ENCODE measurements at places on chromosomes 5 and 9.

- no peak for DNase-seq
Measured at GRCh38 chr5:386432-387341, 56.3 kb upstream of the EXOC3 start.

DNA sequence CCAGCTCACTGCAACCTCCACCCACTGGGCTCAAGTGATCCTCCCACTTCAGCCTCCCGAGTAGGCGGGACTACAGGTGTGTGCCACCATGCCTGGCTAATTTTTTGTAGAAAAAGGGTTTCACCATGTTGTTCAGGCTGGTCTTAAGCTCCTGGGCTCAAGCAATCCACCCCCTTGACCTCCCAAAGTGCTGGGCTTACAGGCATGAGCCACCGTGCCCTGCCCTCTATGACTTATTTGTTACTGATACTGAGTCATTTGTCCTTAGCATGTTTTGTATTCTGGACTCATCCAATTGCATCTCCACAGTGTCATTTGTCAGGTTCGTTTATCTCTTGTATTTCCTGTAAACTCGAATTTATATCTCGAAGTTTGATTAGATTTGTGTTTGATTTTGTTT lies 2.7 kb upstream of the ITK start:
- DNase-seq: no peak

DNA sequence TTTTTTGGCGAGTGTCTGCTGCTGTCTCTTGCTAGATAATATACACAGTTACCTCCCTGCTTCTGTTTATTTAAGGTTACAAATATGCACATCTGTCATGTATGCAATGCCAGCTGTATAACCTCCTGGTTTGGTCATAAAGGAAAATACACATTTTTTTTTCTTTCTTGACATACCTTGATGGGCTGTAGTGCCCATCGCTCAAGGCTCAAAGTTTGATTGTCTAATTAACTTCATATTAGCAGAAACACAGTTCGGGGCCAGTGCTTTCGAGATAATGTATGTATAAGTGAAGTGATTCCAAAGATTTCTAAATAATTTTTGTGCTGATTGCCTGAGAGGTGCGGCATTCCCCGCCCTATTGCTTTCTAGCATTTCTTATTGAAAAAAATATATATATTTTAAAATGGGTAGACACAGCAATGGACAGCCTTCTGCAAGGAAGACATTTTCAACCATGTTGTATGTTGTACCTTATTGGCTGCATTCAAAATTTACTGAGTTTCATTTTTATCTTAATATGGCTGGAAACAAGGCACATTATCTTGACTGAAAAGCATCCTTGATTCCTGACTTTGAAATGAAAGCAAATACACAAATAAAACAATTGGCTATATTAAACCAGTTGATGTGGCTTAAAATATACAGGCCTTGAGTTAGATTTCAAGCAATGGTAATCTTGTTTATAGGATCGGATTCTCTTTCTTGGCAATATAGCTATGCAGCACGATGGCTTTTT lies 206.2 kb downstream of the MEF2C start:
- no peak for DNase-seq

GRCh38 chr5:119269061-119269944 lies 86.5 kb upstream of the TNFAIP8 start:
- DNase-seq: peak; percentile 40

DNA sequence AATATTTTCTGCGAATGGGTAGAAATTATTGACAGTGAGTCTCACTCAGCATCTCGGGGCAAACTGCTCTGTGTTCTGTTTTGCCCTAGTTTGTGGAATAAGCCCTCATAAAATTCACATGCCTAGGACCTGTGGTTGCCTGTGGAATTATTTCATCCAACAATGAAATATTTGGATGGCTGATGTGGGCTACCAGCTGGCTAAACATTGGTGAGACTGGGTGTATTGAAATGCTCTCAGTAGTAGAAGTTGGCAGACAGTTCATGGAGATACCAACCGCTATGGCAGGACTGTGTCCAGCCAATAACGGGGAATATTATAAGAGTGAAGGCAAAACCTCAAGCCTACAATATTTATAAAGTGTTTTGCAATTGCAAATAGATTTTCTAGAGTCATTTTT lies 344.1 kb upstream of the RPS23 start:
- DNase-seq: no peak

GRCh38 chr9:115786321-115786720 lies 367.3 kb upstream of the PAPPA start:
- no peak for DNase-seq

DNA sequence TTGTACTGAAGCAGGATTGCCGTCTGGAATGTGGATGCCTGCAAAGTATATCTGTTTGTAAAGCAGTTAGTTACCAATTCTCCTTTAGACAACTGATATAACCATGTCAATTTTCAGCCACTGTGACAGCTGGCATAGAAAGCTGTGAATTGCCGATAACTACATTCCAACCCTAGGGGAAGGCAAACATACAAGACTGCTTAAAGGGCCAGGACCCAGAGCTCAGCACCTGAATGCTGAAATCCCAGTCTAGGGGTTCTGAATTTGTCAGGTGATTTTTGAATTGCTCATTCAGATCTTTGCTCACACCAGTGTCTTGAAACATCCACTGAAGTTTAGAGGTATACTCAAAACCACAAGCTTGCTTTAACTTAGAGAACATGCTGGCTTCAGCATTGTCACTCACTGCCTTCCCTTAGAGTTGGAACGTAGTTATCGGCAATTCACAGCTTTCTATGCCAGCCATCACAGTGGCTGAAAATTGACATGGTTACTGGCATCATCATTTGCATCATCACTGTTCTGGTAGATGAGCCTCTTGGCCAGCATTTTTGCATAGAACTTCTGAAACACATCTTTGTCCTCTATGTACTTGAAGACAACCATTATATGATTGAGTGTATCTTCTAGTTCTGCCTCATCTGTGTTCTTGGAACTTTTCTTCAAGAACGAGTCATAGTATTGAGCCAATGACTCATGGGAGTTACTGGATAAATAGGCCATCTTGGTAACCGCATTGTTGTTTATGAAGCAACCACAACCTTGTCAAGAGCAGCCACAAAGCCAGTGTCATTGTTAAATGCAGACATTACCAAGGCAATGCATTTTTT lies 82.1 kb downstream of the CCDC192 start:
- DNase-seq: no peak

DNA sequence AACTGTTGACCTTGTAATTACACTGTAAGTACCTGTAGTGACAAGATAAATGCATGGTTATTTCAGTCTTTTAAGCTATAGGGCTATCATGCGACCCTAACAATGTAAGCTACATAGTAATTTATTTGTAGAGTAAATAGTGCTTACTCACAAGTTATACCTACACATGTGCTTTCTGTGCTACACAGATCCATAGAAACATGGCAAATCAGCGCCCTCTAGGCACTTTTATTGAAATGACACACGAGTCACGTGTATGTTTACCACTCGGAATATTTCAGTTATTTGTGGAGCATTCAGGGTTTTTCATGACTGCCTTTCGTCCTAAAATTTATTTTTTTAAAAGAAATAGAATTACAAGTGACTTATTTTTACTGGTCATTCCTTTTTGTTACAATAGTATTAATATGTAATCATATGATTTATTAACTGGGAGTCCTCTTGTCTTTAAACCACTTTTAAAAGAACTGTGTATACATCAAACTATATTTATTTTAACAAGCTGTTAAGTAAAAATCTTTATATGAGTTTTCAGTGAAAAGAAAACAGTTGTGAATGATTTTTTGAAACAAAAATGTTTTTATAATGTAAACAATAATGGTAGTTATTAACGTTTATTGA lies 1242.3 kb upstream of the WWC1 start:
- DNase-seq: no peak

- no peak for DNase-seq
Measured at GRCh38 chr5:93924628-93925027, 183.2 kb upstream of the POU5F2 start.

DNA sequence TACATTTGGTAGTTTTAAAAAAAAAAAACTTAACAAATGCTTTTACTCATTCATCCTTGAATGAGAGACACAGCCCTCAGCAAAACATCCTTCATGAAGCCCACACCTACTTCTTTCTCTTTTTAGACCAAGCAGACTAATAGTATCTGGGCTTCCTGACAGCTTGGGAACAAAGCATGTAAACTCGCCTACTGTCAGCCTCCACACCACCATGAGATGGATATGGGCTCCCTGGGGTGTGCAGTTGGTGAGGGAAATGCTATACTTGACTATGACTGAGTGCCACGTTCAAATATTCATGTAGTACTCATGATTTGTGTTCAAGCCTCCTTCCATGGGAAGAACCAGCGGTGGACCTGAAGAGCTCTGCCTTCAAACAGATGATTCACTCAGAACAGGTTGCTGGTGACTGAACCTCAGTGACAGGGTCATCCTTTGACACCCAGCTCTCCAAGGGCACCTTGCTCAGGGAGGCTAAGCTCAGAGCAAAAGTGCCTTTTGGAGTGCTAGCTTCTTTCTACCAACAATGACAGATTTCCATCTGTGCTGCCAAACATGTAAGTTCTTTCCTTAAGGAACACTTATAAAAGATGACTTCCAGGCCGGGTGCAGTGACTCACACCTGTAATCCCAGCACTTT lies 36.8 kb downstream of the SLC22A5 start:
- no peak for DNase-seq

- no peak for DNase-seq
Measured at GRCh38 chr5:77607324-77607723, 31.2 kb downstream of the OTP start.

GRCh38 chr5:36337597-36337996 lies 35.9 kb upstream of the RANBP3L start:
- DNase-seq: no peak

DNA sequence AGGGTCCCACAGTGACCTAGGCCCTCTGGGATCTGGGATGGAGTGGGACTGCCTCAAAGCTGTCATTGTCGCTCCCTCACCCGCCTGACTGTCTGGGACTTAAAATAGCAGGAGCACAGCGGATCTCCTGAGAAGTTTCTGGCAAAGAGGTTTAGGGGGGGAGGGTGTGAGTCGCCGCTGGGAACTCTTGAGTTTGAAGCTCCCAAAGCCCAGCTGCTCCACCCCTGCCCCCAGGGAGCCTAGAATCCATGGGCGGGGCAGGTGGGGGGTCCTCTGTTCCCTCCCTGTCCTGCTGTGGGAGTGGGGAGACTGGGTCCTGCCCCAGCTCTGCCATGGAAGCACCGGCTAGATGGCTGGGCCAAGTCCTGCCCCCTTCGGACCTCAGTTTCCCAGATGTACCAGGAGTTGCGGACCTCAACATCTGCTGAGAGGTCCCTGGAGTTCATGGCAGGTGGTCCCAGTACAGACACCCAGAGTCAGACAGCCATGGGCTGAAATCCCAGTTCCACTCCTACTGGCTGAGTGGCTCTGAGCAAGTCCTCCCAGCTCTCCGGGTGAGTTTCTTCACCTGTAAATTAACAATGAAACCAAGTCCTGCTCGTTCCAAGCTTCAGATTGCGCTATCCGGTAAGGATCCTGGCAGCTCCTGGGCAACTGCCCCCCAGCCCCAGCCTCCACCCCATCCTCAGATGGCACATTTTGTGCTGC lies 985 bp upstream of the WDR38 start:
- no peak for DNase-seq

DNA sequence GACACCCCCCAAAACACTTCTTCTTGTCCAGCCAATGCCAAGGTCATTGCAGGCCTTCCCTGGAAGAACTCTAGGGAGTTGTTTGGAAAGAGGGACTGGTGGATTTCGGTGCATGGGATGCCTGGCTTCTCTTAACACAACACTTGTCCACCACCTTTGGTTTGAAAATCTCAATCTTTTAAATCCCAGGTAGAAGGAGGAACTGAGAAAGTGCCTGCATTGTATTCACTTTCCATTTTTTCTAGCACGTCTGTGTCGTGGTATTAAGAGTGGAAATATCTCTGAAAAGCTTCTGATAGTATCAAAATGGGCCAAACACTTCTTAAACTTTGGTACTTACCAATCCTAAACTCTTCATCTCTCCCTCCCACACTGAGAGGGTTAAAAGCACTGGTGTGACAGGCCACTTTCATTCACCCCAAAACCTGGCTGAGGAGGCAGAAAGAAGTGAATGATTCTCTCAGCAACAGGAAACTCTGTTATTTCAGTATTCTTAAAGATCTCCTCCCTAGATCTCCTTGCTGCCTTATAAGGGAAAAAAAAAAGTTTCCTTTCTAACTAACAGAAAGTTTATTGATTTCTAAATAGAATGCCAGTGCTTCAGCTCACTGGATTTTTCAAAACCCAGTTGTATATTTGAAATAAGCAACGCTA lies 3.9 kb upstream of the NFIB start:
- DNase-seq: no peak

DNA sequence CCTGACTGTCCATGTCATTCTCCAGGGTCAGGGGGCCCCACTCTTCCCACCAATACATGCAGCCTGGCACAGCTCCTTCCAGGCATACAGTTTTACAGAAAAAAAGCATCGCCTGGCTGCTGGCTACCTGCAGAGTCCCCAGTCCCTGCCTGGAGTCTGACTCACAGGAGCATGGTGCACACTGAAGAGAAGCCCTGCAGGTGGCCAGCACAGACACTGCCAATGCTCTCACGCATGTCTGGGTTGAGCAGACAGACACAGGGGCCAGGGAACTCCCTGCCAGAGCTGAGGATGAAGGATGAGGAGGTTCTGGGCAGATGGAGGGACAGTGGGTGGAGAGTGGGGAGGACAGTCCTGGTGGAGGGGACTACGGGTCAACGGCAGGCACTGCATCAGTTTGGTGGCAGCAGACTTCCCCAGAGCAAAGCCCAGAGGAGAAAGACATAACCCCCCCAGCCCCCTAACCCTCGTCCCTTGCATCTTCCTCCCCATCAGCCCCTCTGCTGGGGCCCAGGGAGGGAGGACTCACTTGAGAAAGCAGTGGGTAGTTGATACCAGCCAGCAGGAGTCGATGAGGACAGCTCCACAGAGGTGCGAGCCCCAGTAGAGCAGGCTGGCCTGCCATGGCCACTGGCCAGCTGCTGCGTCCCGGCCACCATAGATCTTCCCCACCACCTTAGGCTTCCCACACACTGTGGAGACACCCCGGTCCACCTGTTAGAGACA lies 72.9 kb upstream of the SPTLC1 start:
- DNase-seq: no peak

- no peak for DNase-seq
Measured at GRCh38 chr9:118533101-118533500, 828.9 kb downstream of the TLR4 start.

DNA sequence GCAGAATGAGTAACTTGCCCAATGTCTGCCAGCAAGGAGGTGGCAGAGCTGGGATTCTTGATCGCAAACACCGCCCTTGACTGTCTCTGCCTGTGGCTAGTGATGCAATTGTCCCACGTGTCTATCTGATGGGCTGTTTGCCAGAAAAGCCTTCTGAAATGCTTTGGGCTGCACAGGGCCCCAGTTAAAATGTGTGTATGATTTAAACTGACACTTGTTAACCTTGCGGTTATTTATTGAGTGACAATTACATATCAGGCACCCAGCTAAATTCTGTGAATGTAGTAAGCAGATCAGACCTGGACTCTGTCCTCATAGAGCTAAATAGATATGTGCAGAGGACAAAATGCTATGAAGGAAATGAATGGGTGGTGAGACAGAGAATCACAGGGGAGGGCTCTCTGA lies 11.6 kb upstream of the IL12B start:
- DNase-seq: no peak

- peak; percentile 40 for DNase-seq
Measured at GRCh38 chr9:99105152-99106043, 485 bp downstream of the TGFBR1 start.

GRCh38 chr5:96942078-96942477 lies 6.2 kb downstream of the LNPEP start:
- DNase-seq: no peak

GRCh38 chr5:110923971-110924370 lies 147.5 kb upstream of the TSLP start:
- no peak for DNase-seq

GRCh38 chr5:171757853-171758535 lies 27.6 kb upstream of the SMIM23 start:
- DNase-seq: no peak

- no peak for DNase-seq
Measured at GRCh38 chr9:114733816-114734215, 51.8 kb upstream of the TEX48 start.

All from activated naive CD4-positive, alpha-beta T cell treated with anti-CD3 and anti-CD28 coated beads, Interleukin-2, amount 50 U/mL, for 16 hours (primary cell).